CD4-positive, alpha-beta T cell (primary cell): ENCODE measurements at places on chromosomes 12 and 14.

DNA sequence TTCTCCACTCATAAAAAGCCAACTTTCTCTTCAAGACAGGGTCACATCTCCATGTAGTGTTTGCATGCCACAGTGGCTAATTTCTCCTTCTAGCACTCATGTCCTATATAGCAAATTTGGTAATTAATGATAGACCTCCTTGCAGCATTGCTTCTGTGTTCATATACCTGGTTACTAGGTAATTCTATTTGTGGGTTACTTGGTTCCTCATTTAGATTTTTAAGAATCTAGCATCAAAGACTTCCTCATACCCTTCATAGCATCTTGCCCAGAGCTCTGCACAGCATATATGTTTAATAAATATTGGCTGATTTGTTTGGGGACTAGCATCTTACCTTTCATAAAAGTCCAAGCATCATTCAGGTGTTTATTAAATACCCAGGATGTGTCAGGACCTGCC, 152.1 kb downstream of the DUSP6 start:
- no peak for DNase-seq

DNA sequence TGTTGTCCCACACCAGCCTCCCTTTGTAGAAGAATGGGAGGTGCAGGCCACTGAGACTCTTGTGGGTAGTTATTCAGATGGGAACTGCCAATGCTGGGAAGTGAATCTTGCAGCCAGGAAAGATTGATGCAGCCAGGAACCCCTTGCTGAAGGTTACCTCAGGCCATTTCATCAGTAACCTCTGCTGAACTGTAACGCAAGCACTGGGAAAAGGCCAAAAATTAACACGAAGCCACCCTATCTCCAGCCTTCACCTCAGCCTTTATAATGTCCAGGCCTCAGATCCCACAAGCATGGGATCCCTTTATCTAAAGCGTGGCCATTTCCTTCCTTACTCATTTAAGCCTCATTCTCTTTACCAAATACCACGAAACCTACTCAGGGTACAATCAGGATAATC, 211.1 kb downstream of the SPTSSA start:
- no peak for DNase-seq

- DNase-seq, result no peak
These were observed 16.0 kb downstream of the MRPL42 start for GRCh38 chr12:93483151-93483807.

DNA sequence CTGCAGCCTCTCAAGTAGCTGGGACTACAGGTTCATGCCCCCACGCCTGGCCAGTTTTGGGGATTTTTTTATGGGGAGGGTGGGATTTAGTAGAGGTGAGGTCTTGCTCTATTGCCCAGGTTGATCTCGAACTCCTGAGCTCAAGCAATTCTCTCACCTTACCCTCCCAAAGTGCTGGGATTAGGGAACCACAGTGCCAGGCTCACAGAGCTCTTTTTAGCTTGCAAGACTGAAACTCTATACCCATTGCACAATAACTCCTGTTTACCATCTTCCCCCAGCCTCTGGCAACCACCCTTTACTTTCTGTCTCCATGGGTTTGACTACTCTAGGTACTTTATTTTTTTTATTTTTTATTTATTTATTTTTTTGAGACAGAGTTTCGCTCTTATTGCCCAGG, 25.7 kb upstream of the CDK17 start:
- no peak for DNase-seq

GRCh38 chr12:132300789-132301722, 28.3 kb downstream of the GALNT9 start:
- no peak for DNase-seq

- peak; percentile 96 for DNase-seq
These were observed at the start of gene NUBPL for GRCh38 chr14:31561155-31561846. Gene NUBPL (plus strand): TSS chr14:31561404. CDS start chr14:31561440, 36 bp downstream.
